ENCODE measurements at places on chromosomes 3 and 15.

- DNase-seq, result no peak
Observed at GRCh38 chr3:71917545-71917944, 132.6 kb upstream of the PROK2 start.

GRCh38 chr3:185820973-185821758 lies 3.7 kb downstream of the IGF2BP2 start:
- no peak for DNase-seq

DNA sequence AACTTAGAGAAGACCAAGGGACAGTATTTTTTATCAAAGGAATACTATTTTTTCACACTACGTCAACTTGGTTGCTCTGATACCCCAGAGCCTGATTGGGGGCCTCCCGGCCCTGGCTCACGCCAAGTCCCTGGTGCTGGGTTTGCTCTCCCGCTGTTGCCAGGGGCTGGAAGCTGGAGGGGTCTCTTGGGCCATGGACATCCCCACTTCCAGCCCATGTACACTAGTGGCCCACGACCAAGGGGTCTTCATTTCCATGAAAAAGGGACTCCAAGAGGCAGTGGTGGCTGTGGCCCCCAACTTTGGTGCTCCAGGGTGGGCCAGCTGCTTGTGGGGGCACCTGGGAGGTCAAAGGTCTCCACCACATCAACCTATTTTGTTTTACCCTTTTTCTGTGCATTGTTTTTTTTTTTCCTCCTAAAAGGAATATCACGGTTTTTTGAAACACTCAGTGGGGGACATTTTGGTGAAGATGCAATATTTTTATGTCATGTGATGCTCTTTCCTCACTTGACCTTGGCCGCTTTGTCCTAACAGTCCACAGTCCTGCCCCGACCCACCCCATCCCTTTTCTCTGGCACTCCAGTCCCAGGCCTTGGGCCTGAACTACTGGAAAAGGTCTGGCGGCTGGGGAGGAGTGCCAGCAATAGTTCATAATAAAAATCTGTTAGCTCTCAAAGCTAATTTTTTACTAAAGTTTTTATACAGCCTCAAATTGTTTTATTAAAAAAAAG lies 20.3 kb upstream of the BSN start:
- no peak for DNase-seq

- DNase-seq, result no peak
Observed at GRCh38 chr3:13718436-13718835, 161.4 kb downstream of the WNT7A start.

DNA sequence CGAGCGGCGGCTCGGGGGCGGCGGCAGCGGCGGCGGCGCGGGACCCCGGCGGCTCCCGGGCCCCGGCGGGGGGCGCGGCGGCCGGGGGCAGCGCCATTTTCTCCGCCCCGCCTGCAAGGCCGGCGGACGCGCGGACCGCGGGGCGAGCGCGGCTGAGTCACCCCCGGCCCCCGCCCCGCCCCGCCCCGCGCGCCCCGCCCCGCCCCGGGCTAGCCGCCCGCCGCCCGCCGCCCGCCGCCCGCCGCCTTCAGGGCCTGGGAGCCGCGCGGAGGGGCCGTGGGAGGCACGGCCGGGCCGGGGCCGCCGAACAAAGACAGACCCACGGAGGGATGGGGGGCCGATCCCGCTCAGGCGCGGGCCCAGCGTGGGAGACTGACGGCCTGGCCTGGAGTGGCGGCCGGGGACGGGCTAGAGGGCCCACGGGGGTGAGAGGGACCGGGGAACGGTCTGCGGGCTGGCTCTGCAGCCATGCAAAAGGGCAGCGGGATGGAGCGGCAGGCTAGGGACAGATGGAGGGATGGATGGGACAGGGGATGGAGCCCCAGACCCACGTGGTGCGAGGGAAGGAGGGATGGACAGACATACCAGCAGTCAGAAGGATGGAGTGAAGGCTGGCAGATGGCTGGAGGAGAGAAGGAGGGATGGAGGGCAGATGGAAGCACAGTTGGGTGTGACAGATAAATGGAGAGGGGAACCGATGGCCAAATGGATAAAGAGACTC lies at the start of gene EIF4E3:
TSS of gene EIF4E3 (minus strand) at position 132 of the 721 bp plus-strand sequence. CDS start at position 97, 35 bp downstream.
- DNase-seq, result no peak

DNA sequence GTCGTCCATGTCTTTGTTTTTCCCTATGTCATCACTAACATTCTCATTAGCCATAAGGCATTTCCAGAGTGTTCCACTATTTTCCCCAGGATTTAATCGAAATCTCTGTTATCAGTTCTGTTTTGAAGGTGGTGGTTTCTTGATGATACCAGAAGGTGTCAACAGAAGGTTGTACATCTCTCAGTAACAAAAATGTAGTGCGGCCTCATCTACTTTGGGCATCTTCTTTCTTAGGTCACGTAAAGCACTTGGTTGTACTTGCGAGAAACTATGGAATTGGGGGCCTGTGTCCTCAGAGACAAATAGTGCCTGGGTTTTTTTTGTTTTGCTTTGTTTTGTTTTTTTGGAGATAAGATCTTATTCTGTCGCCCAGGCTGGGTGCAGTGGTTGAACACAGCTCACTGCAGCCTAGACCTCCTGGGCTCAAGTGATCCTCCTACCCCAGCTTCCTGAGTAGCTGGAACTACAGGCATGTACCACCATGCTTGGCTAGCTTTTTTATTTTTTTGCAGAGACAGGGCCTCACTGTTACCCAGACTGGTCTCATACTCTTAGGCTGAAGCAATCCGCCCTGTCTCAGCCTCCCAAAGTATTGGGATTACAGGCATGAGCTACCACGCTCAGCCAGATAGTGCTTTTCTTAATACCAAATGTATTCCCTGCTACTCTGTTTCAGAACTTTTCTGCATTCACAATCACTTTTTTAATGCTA lies 61.2 kb upstream of the FURIN start:
- no peak for DNase-seq

GRCh38 chr3:49568965-49569364 lies 14.7 kb downstream of the BSN start:
- no peak for DNase-seq

GRCh38 chr3:16788440-16789056 lies 96.2 kb upstream of the PLCL2 start:
- no peak for DNase-seq

DNA sequence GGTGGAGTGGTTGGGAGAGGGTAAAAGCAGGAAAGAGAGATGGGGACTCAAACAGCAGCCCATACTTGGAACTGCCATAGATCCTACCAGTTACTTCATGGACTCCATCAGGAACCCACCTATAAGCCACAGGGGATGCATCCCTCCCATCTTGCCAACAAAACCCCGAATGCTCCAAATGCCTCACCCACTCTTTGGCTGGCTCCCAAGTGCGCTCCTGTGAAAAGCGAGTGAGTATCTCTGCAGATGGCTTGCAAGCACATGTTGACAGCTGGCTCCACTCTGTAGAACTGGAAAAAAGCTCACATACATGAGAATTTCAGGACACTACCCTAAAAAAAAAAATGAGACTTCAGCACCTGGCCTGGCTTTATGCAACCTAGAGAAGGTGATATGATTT lies 151.0 kb downstream of the UBE3A start:
- DNase-seq, result no peak

GRCh38 chr15:64842986-64843561 lies 1.4 kb downstream of the PLEKHO2 start:
- peak; percentile 14 for DNase-seq

DNA sequence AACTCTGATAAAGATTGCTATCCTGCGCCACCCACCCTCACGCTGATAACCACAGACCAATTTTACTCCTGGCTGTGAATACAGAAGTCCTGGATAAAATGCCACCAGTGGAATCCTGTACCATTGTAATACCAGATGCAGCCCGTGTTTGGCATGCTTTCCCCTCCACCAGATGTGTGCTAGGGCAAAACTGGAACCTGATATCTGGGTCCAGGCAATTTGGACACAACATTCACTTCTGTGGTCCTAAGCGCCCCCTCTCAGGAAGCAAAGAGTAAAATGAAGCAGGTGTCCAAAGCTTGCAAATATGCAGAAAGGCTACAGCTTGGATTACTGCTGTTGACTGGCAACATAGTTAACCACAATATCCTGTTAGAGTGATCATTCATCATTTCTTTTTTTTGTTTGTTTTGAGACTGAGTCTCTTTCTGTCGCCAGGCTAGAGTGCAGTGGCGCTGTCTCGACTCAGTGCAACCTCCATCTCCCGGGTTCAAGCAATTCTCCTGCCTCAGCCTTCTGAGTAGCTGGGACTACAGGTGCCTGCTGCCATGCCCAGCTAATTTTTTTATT lies 32.8 kb downstream of the LOXL1 start:
- DNase-seq, result peak; percentile 4

DNA sequence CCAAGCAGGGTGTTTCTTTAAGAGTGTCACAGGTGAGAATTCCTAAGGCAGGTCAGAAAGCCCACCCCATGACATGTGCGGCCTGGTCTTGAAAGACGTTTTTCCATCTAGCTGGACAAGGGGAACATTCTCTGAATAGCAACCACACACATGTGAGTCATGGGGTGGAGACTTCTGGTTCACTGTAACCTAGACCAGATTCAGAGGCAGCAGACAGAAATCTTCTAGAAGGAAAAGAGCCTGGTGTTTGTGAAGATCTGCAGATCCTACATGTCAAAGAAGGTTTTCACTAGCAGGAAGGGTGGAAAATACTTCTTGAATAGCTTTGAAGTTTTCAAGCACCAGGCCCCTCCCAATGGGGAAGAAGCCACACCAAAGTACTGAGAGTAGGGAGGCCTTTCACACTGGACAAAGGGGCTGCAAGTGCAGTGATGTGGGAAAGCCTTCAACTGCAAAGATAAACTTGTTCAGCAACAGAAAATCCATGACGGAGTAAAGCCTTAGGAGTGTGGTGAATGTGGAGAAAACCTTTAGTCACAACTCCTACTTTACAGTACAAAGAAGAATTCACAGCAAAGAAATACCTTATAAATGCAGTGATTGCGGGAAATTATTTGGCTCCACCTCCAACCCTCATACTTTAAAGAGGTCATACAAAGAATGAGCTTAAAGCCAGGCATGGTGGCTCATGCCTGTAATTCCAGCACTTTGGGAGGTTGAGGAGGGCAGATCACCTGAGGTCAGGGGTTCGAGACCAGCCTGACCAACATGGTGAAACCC lies 17.6 kb downstream of the ADAM10 start:
- DNase-seq, result no peak

DNA sequence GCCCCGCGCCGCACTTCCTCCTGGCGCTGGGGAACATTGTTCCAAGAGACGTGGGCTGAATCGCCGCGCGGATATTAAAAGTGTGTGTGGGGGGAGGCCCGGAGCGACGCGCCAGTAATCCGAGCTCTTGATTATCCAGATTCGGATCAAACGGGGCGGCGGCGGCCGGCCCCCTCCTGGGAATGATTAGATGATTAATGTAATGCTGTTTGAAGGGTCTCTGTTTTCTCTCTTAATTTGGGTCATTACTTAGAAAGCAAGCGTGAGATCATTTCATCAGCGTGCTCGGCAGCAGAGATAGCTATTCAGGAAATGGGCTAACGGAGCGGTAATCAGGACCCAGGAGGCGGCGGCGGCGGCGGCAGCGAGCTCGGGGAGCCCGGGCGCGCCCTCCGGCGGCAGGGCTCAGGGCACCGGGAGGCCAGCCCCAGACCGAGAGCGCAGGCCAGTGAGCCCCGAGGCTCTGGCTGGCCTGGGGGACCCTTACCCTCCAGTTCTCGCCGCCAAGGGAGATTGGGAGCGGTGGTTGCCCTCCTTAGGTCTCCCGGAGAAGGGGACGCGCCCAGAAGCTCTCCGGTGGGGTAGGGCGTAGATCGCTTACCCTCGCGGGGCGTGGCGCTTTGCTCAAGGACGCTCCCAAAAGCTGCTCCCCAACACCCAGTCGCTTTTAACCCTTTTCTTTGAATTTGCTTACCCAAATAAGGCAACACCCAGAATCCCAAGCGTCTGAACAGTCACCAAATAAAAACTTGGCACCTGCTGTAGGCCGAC lies 4.5 kb downstream of the FEZF2 start:
- no peak for DNase-seq

- DNase-seq, result no peak
Observed at GRCh38 chr3:195015021-195015420, 255.9 kb downstream of the XXYLT1 start.

DNA sequence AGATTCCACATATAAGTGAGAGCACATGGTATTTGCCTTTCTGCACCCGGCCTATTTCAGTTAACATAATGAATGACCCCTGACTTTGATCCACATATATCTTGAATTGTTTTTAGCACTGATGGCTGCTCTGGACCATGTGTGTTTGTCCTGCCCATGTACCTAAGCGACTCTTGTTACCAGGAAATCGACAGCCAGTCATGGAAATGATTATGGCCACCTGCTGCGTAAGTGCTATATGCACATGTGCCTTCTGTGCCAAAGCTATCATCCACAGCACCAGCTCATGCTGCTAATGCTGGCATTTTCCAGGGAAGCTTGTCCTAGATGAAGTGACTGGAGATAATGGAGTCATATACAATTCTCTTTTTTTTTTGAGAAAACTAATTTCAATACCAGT lies 103.7 kb downstream of the PEX5L start:
- DNase-seq, result no peak

Measured in T1000 (cell line).